ENCODE measurements at places on chromosomes 3 and 15.

GRCh38 chr15:92142242-92143232 lies 251.1 kb upstream of the ST8SIA2 start:
- DNase-seq, result no peak

GRCh38 chr3:171455603-171456550 lies 4.3 kb downstream of the TNIK start:
- DNase-seq, result no peak

DNA sequence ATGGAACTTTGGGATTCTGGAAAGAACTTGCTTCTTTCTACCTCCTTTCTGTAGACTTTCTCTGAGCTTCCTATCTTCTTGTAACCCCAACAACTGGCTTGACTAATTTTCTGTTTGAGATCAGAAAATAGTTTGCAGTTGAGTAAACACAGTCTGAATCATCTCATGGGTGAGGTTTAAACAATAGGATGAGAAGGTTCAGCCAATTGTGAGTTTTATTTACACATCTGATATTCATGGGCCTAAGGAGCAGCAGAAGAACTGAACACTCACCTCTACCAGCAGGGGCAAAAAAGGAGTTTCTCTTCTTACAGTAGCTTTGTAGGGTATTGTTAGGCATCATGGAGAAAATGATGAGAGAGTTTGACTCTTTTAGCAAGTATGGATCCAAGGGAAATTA lies 54.2 kb downstream of the DTWD1 start:
- no peak for DNase-seq

GRCh38 chr15:66719471-66719870 lies 17.4 kb downstream of the SMAD6 start:
- DNase-seq, result no peak

- no peak for DNase-seq
Measured at GRCh38 chr3:101513419-101513986, 491 bp upstream of the SENP7 start.

DNA sequence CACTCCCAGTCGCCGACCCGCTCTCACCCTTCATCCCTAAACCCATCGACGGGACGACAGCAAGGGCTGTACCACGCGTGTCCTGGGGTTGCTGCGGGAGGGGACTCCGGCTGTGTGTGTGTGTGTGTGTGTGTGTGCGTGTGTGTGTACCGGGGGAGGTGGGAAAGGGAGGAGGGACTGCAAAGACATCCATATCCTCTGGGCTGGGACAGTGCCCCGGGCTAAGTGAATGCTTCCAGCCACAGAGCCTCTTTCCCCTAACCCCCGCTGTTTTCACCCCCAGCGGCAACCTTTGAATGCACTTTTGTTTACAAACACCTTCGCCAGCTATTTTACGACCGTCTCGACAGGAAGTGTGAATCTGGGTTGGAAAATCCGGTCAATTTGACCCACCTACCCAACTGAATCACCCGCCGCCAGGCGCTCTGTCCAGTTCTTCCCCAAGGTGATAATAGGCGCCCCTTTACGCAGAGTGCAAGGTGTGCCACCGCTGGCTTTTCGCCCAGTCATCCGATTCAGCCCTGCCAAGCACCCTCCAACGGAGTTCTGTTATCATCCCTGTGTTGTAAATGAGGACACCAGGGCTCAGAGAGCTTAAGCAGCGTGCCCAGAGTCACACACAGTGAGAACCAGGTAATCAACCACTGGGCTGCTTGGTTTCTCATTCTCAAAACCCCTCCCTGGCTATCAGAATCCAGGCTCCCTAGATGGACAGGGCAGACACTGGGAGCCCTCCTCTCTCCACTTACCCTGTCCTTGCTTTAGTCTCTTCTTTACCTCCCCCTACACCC lies 739 bp upstream of the AMOTL2 start:
- no peak for DNase-seq

DNA sequence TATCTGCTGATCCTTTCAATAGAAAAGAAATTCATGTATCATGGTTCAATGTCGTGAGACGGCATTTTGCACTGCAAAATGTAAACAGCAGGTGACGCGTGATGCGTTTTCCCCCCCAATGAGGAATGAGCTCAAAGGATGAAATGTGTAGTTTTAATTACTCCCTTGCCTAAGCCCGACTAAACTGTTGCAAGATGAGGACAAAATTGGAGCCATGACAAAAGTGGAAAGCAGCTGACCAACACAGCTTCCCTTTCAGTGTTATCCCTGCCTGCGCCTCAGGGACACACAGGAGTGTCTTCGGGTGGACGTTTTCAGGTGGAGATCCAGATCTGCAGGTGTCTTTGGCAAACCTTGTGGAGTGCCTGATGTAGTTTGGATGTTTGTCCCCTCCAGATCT lies 92.0 kb downstream of the GABRG3 start:
- no peak for DNase-seq

DNA sequence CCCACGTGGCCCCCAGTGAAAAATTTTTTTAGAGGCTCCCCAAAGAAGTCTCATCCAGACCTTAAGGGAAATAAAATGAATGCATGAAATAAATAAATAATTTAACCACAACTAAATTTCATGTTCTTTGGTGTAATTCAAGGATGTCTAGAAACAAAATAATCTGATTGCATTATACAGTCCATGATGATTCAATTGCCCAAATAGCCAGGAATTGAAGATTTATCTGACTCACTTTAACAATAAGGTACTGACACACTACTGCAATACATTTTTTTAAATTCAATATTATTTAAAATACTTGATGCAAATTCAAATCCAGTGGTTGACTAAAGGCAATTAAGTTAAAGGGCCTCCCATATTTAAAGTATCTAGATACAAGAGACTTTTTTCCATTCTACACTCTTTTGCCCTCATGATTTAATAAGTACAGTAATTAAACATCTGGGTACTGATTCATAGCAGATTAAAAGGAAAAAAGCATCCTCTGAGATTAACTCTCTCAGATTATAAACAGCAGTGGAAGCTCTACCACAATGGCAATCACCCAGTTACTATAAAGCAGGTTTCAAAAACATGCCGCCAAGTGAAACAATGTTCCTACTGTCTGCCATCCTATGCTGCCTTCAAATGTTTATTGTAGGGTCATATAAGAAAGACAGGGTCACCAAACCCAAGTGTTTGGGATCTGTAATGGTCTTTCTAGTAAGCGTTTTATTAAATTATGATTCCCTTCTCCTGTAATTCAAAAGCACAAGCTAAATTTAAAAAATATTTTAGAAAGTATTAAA lies 9.9 kb downstream of the UQCC5 start:
- no peak for DNase-seq

DNA sequence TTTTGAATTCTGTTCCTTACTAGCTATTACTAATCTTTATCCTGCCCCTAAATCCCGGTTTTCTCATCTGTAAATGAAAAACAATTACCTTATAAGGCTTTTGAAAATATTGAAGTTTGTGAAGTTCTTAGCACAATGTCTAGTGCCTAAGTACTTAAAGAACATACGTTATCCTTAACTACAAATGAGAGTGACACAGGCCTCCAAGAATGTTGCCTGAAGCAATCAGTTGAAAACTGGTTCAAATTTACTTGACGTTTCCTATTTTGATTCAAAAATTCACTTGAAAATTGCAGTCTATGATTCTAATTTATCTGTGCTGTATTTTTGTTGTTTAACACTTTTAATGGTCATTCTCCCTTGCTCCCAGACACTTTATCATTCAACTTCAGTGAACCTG lies 3.2 kb downstream of the SENP7 start:
- no peak for DNase-seq

GRCh38 chr3:53616321-53616720 lies 121.9 kb downstream of the CACNA1D start:
- no peak for DNase-seq

DNA sequence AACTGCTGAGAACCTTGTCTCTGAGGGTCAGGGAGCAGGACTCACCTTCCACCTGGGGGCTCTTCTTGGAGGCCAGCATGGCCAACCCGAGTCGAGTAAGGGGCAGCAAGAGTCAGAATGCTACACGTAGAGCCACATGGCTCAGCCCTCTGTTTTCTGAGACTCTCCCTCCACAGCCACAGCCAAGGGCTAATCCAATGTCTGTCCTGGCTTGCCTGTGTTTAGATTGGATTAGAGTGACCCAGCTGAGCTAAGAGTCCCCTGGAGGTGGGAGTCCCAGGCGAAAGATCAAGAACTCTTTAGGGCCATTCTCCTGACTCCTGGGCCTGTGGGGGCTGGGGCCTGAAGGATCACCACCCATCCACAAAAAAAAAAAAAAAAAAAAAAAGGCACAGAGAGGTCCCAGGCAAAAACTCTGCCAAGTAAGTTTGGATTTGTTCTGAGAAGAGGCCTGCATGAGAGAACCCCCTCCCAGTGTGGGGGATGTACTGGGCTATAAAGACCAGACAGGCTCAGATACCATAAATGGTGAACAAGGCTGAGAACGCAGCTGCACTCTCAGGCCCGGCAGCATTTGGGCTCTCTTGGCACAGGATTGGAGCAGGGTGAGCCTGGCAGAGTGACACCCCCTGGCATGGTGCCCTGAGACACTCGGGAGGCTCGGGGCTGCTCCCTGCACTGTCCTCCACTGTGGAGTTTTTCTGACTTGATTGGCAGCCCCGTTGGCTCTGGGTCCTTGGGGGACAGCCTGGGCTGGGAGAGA lies 88.0 kb upstream of the OSBPL11 start:
- DNase-seq, result no peak

GRCh38 chr3:160012108-160012507 lies 23.5 kb downstream of the IL12A start:
- no peak for DNase-seq

- no peak for DNase-seq
Measured at GRCh38 chr3:55524565-55525244, 37.6 kb upstream of the WNT5A start.

DNA sequence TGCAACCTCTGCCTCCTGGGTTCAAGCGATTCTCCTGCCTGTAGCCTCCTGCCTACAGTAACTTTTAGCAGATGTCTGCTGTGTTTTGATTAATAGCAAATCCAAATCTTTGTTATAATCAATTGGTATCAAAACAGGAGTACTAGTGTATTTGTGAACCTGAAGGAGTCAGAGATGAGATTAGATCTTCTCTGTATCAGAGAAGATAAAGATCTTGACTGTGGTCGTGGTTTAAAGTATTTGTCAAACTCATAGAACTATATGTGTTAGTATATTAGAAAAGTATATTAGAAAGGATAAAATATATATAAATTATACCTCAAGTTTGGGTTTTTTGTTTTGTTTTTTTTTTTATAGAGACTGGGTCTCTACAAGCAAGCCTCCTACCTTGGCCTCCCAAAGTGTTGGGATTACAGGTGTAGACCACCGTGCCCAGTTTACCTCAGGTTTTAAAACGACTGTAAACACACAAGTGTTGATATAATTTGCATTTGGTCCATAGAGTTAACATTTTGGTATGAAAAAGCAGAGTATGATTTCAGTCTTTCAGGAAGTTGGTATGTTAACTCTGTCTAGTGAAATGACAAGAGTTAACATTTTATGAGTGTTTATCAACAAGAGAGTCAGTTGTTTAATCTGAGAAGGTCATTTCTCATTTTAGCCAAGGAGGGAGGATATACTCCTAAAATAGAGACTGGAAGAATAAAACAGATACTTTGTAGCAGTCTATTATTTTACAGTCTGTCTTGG lies 18.3 kb downstream of the RTF1 start:
- no peak for DNase-seq

DNA sequence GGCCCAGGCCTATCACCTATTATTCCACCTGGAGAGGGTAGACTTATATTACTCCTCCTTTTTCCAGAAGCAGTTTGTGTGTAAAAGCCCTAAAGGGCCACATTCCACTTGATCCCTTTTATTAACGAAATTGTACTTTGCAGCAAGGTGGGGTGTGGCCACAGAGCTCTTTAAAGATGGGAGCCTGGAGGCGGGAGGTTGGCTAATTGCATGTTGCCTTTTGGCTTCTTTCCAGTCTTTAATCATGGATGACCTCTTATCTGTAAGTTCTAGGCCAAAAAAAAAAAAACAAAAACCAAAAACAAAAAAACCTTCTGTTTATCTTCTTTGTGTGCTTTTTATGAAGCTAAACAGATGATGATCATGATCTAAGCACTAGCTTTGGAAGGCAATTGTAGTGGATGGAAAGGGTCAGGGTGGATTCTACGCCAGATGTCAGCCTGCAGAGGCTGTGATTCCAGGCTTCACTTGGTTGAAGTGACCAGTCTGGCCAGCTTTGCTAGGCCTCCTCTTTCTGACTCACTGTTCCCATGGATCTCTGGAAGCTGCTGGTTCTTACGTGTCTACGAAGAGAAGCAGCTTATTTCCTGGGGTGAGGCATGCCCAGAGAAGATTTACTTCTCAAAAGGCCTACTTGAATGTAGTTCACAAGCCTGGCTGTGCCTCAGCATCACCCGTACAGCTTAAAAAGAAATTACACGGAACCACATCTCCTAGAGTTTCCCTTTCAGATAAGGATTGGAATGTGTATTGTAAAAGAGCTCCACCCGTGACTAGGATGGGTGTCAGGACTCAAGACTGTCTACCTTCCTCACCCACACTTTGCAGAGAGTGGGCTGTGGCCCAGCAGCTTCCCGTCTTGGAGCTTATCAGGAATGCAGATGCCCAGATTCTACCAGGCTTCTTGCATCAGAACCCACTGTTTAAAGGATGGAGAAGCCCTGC lies 330.9 kb upstream of the C2CD4B start:
- DNase-seq, result no peak

- no peak for DNase-seq
Measured at GRCh38 chr3:52218026-52218425, 7.4 kb downstream of the TLR9 start.

GRCh38 chr3:47916201-47916600 lies 100.0 kb downstream of the MAP4 start:
- DNase-seq, result no peak

GRCh38 chr15:72700076-72700475 lies 14.1 kb downstream of the BBS4 start:
- no peak for DNase-seq
